ENCODE measurements at places on chromosomes 2 and 18.

DNA sequence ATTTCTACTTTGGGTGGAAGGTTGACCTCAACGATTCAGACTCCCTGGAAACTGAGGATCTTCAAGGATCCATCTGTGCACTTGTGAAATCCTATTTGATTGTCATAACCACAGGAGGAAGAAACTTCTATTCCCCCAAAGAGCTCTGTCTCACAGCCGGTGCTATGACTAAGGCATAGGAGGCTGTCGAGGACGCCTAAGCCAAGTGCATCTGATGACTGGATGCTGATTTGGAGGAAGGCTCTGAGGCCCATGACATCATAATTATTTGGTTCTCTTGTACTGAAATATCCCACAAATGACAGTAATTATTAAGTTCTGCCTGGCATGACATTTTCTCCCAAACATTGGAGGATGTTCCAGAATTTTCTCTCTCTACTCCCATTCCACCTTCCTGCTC is 13.8 kb upstream of the KCNF1 start:
- peak; percentile 31 for DNase-seq

DNA sequence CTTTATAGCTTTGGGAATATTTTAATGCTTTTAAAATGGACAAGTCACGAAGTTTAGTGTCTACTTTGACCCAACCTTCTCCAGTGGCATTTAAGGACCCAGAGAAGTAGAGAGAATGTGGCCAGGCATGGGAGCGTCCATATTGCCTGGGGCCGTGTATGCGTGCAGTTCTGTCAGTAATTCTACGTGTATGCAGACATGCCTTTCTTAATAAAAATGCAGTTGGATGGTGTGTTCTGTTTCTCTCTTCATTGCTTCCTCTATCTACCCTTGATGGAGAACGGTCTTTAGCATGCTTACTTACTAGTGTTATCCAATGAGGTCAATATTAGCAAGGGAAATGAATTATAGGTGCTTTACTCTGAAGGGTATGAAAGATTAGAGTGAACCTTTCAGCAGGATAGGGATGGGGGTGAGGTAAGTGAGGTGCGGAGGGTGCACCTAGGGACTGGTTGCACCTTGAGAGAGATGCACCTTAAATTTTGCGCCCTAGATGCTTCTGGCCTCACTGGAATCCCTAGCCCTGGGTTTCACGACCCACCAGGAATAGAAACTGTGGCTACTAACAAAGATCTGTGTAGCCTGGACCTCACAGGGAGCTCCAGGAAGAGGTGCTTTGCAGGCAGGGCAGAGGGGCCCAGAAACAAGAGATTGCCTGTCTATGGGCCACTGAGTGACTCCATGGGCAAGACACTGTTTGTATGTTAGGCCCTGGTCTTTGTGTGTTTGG is 194.3 kb downstream of the MYCN start:
- no peak for DNase-seq

GRCh38 chr18:78309924-78310323 is 669.7 kb upstream of the SALL3 start:
- no peak for DNase-seq

GRCh38 chr2:71811157-71811556 is 336.5 kb downstream of the CYP26B1 start:
- DNase-seq: no peak

GRCh38 chr2:55003706-55004639 is 46.3 kb downstream of the RTN4 start:
- no peak for DNase-seq

DNA sequence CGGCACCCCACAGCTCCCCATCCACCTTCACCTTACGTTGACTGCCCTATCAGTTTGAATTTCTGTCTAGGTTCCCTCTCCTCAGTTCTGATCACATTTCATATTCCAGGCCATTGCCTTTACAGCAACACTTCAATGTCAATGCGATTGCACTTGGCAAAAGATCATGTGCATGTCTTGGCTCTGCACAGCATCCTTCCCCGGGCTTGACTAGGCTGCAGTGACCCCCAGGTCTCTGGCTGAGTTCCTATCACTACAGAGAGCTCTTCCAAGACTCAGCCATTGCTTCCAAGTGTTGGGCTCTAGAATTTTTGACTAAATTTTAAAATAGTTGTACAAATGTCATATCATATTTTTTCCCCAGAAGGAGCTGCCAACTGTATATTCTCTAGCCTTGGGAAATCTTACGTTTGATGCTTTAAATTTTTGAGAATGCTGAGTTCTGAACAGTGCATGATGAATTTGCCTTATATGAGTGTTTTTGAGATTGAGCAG is 103.8 kb upstream of the NEDD4L start:
- DNase-seq: no peak

DNA sequence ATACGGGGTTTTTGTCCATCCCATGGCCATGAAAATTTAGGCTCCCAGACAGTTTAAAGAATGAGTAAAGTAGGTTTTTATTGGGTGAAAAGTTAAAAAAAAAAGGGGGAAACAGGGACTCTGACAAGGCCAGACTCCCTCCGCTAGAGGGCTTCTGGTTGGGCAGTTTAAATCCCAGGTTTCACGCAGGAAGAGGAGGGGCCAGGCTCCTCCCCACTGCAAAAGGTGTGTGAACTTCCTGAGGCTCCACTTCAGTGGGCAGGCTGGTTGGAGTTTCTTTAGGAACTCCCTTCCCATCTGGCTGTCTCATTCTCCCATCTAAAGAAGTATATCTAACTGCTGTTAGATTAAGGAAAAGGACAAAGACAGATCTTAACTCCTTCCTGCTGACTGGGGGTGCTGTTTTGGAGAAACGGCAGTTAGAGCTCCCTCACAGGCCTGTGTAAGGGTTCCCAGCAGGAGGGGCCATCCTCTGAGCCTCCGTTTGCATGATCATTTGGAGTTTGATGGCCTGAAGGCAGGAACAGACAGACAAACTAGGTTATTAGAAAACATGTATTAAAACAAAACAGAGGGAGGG is 1160.7 kb downstream of the CNTNAP5 start:
- no peak for DNase-seq

- DNase-seq: no peak
Observed at GRCh38 chr2:143121957-143122356, 7.3 kb upstream of the ARHGAP15 start.

DNA sequence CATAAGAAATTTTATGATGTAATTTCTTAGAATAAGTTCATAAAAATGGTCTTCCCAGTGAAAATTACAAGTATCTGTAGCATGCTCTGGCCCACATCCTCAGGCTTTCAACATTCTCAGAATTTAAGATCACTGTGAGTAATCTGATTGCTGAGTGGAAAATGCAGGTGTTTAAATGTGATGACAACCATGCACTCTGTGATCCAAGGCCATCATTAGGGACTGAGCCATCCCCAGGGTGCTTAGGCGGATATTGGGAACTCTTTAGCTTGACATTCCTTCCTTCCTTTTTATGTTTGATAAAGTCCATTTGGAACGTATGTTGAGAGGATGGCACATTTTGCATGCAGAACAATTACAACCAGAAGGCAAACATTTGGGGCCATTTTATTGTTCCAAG is 95.5 kb downstream of the ARL4C start:
- no peak for DNase-seq

DNA sequence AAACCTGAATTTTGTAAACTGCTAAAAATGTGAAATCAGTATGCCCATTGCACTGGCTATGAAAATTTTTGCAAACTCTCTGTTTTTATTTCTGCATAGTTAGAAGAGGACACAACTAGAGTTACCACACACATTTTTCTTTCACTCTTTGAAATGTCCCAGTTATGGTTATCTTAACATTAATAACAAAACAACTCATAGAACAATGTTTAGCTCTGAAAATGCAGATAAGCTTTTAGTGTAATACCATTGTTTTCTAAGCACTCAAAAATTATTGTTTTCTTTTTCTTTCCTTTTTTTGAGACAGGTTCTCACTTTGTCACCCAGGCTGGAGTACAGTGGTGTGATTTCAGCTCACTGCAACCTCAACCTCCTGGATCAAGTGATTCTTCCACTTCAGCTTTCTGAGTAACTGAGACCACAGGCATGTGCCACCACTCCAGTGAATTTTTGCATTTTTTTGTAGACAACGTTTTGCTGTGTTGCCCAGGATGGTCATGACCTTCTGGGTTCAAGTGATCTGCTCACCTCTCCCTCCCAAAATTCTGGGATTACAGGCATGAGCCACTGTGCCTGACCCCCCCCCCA is 1204.5 kb upstream of the ZEB2 start:
- no peak for DNase-seq

- DNase-seq: no peak
Observed at GRCh38 chr2:238321467-238321866, 1.1 kb downstream of the TRAF3IP1 start.

DNA sequence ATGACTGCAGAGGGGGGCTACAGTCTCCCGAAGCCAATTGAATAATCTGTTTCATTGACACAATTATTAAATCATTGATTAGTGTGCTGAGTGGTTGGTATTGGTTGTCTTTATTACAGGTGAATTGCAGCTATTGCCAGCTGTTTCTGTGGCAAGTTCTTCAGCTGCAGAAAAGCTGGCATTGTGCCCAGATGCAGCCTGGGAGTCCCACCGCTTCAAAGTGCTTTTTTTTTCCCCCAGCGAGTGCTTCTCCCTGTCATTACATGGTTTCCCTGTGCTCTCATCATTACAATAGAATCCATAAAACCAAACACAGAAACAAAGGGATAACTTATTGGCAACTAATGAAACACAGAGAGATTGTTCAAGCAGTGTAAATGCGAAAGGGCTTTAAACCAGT is 164.7 kb downstream of the GRB14 start:
- no peak for DNase-seq

DNA sequence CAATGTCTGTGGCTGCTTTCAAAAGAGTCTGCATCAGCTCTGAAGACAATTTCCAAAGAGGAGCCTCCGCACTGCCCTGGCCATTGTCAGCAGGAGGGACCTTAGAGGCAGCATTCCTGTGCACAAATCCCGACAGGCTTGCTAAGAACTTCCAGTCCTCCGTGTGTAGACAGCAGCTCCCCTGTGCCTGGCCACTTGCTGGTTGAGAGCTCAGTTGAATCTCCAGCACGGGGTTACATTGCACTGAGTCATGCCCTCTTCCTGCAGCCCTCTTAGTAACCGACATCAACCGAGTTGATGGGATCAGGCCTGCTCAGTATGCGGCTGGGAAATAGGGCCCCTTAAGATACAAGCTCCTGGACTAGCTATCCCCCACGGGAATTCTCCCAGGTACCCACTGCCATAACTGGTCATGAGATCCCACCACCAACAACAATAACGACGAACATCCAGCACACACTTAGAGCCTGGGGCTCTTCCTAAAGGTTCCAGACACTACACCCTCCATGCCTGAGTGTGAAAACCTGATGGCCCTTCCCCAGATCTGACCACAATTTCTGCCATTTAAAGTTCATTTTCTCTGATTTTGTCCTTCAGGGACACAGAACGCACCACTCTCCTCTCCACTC is 12.0 kb downstream of the ATP6V1B1 start:
- DNase-seq: peak; percentile 73

- DNase-seq: peak; percentile 64
Observed at GRCh38 chr2:30252723-30253701, 21.7 kb downstream of the LBH start.

GRCh38 chr2:61694312-61695274 is 156.4 kb upstream of the XPO1 start:
- peak; percentile 91 for DNase-seq

DNA sequence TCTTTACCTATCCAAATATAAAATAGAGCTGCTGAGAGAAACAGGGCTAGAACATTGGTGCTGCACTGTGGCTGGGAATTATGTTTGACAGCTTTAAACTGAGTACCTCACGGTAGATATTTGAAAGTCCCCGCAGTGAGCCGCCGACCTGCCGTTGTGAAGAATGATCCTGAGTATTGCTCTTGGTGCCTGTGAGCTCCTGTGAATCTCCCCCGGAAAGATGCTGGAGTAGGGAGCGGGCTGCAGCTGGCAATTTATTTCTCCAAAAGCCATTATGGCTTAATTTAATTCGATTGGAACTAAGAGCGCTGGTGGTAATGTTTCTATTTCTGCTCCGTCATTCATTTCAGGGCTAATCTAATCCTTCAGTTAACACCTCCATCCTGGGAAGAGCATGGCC is 129.4 kb upstream of the TPO start:
- DNase-seq: no peak

- DNase-seq: no peak
Observed at GRCh38 chr2:58073751-58074150, 27.1 kb downstream of the VRK2 start.

DNA sequence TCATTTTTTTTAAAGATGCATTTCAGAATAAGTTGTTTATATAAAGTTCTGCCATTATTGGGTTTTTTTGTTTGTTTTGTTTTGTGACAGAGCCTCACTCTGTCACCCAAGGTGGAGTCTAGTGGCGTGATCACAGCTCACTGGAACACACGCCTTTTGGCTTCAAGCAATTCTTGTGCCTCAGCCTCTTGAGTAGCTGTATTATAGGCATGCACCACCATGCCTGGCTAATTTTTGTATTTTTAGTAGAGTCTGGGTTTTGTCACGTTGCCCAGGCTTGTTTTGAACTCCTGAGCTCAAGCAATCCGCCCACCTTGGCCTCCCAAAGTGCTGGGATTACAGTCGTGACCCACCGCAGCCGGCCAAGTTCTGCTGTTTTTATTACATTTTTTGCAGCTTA is 72.3 kb downstream of the R3HDM1 start:
- no peak for DNase-seq

GRCh38 chr18:55585920-55586561 is 2.0 kb downstream of the TCF4 start:
- peak; percentile 41 for DNase-seq

- DNase-seq: peak; percentile 9
Observed at GRCh38 chr2:195049372-195050031, 607.5 kb upstream of the SLC39A10 start.

GRCh38 chr2:36620321-36620720 is 22.4 kb upstream of the FEZ2 start:
- no peak for DNase-seq

DNA sequence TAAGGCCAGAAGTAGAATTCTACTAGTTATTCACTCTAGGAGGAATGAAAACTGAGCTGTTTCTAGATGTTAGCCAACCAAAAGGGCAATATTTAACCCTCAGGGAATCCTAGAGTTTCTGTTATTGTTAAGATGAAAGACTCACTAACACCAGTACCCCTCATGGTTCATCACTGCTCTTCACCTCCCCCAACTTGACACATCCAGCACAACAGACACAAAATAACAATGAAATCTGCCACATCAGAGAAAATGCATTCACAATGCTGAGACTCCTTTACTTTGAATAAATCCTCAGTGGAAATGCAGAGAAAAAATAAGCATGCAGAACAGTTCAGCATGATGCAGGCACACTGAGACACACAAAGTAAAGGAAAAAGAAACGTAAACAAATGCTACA is 111.3 kb downstream of the RIF1 start:
- no peak for DNase-seq

- DNase-seq: no peak
Observed at GRCh38 chr2:34204560-34204959, 605.5 kb upstream of the FAM98A start.

DNA sequence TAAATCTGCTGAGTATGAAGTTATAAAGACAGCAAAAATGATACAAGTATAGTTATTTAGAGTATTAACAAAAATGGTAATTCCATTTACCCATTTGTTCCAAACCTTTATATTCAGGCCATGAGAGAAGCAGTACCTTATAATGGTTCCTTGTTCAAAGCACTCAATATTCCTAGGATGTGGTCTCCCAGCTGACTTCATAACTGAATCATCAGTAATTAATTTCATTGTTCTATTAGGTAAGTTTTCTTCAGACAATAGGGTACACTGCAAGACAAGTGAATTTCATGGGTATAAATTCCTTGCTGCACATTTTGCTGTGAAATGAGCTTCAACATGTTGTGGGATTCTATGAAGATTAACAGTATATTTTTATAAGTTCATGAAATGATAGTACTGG is 550.8 kb upstream of the ZEB2 start:
- DNase-seq: no peak
